Large intestine (tissue), 12 donors: ENCODE measurements at places on chromosomes 3 and 15. TPM values are rescaled to one million over a fixed set of nuclear protein-coding genes. Genes with fewer than 3 reads are reported as not detected.

Gene MRAS
- polyA plus RNA-seq = 6.3 TPM

Gene GOLGA8A
- 106 TPM for polyA plus RNA-seq

Gene EPHB3
- 9.3 TPM for polyA plus RNA-seq

Gene ZNF385D
- 2.2 TPM for polyA plus RNA-seq

Gene KCNAB1
- 2.5 TPM for polyA plus RNA-seq
